ENCODE measurements at places on chromosomes 5 and 9.

- DNase-seq = no peak
Measured at GRCh38 chr5:64164166-64164565, 1.5 kb upstream of the RNF180 start.

DNA sequence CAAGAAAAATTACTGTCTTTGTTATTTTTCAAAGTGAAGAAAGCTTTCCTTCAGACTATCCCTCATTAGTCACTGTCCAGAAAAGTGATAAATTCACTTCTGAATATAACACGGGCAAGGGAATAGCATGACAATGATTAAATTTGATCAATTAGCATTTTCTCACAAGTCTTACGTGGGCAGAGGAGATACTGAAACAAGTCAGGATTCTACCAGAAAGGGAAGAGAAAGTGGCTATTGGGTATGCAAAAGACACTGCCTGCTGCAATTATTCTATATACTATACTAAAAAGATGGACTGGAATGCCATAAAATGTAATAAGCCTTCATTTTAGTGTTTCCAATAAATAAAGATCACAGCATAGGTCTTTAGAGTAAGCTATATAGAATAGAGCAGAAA is 7.4 kb downstream of the COX7C start:
- DNase-seq = no peak

- DNase-seq = no peak
Measured at GRCh38 chr9:113540466-113540865, 76.9 kb downstream of the RGS3 start.

DNA sequence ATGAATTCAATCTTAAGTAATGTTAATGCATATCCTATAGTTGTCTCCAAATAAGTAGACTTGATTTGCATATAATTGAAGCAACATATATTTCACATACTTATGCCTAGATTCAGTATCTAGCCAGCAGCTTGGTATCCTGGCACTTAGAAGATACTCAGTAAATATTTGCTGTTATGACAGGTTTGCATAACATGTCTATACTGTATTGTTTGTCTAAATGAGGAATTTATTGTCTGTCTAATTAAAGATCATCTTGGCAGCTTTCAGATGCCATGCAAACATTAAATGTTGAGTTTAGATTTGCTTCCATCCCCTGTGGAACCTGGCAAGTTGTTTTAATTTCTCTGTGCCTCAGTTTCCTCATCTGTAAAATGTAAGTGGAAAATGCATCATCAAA is 9.4 kb downstream of the IQGAP2 start:
- no peak for DNase-seq

- DNase-seq = no peak
Measured at GRCh38 chr9:69023650-69024049, 9.7 kb upstream of the PRKACG start.

DNA sequence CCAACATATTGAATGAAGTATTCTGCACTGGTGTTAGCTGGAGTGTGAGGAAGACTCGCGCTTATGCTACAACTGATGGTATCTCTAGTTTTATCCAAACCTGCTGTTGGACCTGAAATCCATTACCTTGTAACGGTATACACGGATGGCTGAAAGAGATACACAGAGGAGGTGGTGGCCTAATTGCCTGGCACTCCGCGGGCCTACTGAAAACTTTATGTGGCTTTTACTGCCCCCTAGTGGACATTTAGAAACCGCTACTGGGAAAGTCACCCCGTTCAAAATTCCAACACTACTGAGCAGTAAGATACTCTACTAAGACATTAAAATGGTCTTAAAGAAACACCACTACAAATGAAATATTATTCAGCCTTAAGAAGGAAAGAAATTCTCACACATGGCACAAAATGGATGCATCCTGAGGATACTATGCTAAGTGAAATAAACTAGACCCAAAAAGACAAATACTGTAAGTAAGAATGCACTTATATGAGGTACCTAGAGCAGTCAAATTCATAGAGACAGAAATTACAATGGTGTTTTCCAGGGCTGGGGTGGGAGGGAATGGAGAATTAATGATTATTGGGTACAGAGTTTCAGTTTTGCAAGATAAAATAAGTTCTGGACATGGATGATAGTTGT is 100.4 kb downstream of the TTLL11 start:
- no peak for DNase-seq

DNA sequence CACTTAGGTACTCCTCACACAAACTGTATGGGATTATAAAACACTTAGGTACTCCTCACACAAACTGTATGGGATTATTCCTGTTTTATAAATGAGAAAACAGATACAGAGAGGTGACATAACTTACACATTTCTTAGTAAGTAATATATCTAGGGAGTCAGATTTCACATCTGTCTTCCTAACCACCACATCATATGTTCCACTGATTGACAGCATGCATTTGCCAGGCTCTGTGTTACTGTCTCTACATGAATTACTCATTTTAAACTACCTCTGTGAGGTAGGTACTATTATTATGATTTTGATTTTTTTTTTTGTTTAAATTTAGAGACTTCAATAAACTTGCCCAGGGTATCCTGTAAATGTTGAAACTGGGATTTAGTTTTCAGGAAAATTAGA is 232.7 kb downstream of the CCDC171 start:
- no peak for DNase-seq

GRCh38 chr5:38697013-38697412 is 140.6 kb upstream of the LIFR start:
- no peak for DNase-seq

GRCh38 chr5:142720641-142721271 is 34.9 kb upstream of the FGF1 start:
- DNase-seq = no peak

GRCh38 chr5:55905251-55905650 is 54.1 kb downstream of the IL31RA start:
- DNase-seq = no peak
